ENCODE measurements at places on chromosomes 5 and 9.

DNA sequence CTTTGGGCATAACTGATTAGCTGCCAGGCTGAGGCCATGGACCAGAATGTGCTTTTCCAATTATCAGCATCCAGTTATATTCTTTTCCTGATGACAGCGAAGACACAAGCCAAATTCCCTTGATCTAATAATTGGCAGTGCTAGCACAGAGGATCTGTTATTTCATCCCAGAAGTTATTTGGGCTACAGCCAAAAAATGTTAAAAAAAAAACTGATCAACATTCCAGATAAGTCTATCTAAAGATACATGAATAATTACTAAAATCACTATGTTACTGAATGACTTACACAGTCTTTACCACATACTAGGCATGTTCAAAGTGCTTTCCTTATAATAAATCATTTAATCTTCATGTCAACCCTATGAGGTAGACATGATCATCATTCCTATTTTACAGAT is 13.5 kb upstream of the PDZD2 start:
- DNase-seq: no peak
- no peaks in the 10 kb centered on the region for H3K36me3 ChIP-seq
- H3K27ac ChIP-seq: no peak overlapping the region
- H3K27me3 ChIP-seq: no peaks in the 10 kb centered on the region

DNA sequence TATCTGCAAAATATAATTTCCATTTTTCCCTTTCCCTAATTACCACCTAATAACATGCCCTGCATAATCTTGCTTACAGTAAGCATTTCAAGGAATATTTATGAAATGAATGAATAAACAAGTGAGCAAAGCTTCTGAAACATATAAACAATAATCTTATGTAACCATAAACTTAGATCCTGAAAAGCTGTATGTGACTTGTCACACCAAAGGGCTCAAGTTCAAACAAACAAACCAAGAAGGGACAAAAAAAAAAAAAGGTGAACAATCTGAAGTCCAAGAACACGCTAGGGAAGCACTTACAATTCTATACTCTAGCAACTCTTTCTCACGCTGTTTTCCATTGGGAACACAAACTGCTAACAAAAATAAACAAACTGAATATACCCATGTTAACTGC is 36.3 kb downstream of the PLPP1 start:
- H3K27me3 ChIP-seq: no peaks in the 10 kb centered on the region
- no peak for DNase-seq
- H3K36me3 ChIP-seq: no peaks in the 10 kb centered on the region
- H3K4me3 ChIP-seq: no peak overlapping the region
- H3K4me1 ChIP-seq: no peaks in the 10 kb centered on the region

DNA sequence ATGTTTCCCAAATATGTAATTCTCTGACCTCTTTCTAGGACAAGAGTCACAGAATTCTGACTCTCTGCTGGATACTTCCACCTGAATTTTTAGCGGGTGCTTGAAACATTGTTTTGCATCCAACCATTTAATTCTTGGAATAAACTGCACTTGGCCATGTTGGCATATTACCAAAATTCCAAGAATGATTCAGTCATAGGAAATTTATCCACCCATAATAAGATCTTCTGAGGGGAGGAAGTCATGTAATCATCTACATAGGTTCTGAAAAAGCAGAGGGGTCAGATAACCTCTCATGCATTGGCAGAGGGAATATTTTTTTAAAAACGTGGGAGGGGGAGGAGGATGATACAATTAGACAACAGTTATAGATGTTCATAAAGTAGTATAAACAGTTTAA is 156.9 kb downstream of the PAM start:
- H3K36me3 ChIP-seq: no peaks in the 10 kb centered on the region
- DNase-seq: no peak
- H3K27ac ChIP-seq: no peak overlapping the region

DNA sequence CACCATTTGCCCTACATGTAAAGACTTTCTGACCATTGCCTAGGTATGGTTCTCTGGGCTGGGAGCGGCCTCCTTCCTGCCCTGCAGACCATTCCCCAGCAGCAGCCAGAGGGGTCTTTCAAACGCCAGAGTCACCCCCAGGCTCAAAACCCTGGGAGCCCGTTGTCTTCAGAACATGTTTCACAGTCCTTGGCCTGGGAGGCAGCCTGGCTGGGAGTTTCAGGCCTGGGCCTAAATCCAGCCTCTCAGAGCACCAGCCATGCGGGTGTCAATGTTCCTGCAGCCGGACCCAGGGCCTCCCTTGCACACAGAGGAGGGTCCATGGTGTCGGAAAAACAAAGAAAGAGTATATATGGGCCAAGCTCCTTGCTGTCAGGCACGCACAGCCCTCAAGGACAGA is 145.2 kb upstream of the FOXD4L5 start:
- no peaks in the 10 kb centered on the region for H3K4me1 ChIP-seq
- H3K4me3 ChIP-seq: no peak overlapping the region
- no peaks in the 10 kb centered on the region for H3K27me3 ChIP-seq
- H3K27ac ChIP-seq: no peak overlapping the region

GRCh38 chr5:79689541-79690466 is at the start of gene CMYA5:
CMYA5 (plus strand) TSS chr5:79689836; CDS start chr5:79689908, 72 bp downstream.
- H3K4me1 ChIP-seq: no peaks in the 10 kb centered on the region
- H3K27ac ChIP-seq: no peak within 1 kb of the TSS
- H3K4me3 ChIP-seq: no peak within 1 kb of the TSS
- H3K36me3 ChIP-seq: peaks cover 10% of the 10 kb centered on the region
- H3K27me3 ChIP-seq: no peaks in the 10 kb centered on the region

DNA sequence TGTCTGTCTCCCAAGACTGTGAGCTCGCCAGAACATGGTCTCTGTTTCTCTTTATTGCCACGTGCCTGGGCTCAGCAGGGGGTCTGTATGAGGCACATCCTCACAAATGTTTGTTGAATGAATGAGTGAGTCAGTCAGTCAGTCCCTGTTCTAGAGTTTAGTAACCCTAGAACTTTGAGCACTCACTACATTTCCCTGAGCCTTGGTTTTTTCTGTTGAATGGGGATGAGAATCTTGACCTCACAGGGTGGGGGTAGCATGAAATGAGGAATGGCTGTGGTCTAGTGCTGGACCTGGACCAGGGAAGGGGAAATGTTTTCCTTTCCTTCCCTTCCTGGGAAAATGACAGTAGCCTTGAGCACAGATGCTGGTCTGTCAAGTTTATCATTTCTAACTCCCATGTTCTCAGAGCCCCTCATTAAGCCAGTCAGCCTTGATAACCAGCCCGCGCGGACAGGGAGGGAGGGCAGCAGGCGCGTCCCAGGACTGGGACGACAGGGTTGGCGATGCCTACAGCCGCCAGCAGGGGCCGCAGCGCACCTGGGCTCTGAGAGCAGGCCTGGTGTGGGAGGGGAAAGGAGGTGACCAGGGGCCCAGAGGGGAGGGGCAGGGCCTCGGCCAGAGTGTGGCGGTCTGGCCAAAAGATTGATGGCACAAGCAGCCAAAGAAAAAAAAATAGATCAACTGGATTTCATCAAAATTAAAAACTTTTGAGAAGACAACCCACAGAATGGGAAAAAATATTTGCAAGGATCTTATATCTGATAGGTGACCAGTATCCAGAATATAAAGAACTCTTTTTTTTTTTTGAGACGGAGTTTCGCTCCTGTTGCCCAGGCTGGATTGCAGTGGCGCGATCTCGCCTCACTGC is 24.1 kb upstream of the WNK2 start:
- H3K36me3 ChIP-seq: no peaks in the 10 kb centered on the region
- no peaks in the 10 kb centered on the region for H3K27me3 ChIP-seq
- peaks cover 6% of the 10 kb centered on the region for H3K4me1 ChIP-seq
- no peak overlapping the region for H3K4me3 ChIP-seq
- no peak overlapping the region for H3K27ac ChIP-seq

DNA sequence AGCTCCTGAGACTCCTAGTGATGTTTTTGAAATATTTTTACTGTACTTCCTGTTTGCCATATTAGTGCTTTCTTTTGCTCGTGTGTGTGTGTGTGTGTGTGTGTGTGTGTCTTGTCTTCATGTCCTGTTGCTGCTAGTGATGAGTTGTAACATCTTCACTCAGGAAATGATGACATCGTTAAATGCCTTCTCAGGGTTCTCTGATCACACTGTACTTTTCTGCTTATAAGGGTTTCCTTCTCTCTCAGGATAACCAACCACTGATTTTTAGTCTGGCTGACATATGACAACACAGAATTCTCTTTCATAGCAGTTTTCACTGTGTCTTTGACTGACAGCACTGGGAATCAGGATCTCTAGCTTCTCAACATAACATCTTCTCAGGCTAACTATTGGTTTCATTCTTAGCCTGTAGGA is 16.1 kb downstream of the SV2C start:
- no peaks in the 10 kb centered on the region for H3K27me3 ChIP-seq
- no peak overlapping the region for H3K4me3 ChIP-seq
- no peaks in the 10 kb centered on the region for H3K36me3 ChIP-seq
- H3K27ac ChIP-seq: no peak overlapping the region

DNA sequence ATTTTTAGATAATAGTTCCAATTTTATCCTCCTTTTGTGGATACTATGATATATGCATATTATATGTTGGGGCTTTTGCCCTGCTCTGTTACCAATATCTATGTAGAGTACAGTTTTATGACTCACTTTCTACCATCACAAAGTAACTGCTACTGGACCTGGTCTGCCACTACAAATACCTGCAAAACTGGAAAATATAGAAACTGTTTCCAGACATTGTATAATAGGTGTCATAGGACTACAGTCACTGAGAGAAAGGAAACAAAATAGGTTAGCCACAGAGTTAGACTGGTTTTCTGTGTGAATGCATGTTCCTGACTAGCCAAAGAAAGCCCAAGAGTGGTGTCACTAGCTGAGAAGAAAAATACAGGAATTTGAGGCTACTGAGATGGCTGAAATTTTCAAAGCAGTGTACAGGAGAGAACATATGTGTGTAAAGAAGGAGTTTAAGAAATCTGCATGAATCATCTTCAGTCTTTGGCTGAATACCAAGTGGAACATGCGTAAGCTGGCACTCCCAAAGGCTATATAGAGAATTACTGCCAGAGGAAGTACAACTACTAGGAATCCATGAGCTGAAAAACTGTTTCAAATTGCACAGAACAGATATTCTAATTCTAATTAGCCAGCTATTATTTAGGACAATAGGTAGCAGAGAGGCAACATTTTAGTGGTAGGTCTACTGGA is 29.0 kb upstream of the FAM174A start:
- no peak for DNase-seq
- no peaks in the 10 kb centered on the region for H3K36me3 ChIP-seq
- no peaks in the 10 kb centered on the region for H3K4me1 ChIP-seq

DNA sequence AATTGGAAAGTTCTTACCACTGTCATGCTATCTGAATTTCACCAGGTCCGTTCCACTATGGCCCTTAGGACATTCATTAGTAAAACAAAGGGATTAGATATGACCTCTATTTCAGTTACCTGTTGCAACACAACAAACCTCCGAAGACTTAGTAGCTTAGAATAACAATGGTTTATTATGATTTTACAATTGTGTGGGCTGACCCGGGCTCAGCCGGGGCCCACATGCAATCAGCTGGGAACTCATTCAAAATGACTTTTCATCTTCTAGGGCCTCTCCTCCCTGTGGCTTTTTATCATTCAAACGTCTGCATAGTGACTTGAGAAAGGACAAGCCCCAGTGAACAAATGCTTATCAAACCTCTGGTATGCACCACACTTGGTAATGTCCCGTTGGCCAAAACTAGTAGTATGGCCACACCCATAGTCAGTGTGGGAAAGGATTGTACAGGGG is 2.3 kb upstream of the FBXW11 start:
- no peak for DNase-seq
- peaks cover 32% of the 10 kb centered on the region for H3K4me1 ChIP-seq
- H3K36me3 ChIP-seq: no peaks in the 10 kb centered on the region
- no peak overlapping the region for H3K27ac ChIP-seq
- H3K27me3 ChIP-seq: no peaks in the 10 kb centered on the region
- no peak overlapping the region for H3K4me3 ChIP-seq

- H3K27me3 ChIP-seq: no peaks in the 10 kb centered on the region
- no peak overlapping the region for H3K4me3 ChIP-seq
- H3K36me3 ChIP-seq: no peaks in the 10 kb centered on the region
- H3K4me1 ChIP-seq: peaks cover 9% of the 10 kb centered on the region
- H3K27ac ChIP-seq: no peak overlapping the region
Measured at GRCh38 chr5:54905942-54906537, 79.4 kb downstream of the ESM1 start.

DNA sequence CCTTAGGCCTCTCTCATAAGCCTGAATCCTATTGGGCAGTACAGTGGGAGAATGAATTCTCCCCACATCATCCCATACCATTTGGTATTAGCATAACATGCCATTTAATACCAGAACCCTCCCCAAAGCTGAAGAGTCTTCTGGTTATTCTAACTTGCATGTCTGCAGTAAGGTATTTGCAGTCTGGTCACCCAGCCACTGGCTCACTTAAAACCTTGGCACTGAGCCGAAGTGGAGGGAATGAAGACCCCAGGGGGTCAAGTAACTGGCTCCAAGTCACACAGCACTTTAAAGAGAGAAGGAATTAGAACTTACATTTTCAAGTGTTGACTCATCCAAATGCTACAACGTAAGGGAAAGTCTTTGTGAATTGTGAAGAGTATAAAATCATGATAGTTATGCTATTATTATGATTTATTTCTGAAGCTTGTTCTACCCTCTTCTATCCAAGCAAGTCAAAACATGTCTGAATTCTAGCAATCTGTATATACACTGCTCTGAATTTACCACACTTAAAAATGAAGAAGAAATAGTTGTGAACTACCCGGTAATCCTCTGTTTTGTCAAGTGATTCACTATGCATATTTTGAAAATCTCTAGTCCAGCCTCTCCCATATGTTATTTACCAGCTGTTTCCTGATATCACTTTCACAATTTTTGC is 28.5 kb downstream of the GLRA1 start:
- no peak overlapping the region for H3K4me3 ChIP-seq
- DNase-seq: no peak
- no peaks in the 10 kb centered on the region for H3K36me3 ChIP-seq
- H3K27me3 ChIP-seq: no peaks in the 10 kb centered on the region
- no peak overlapping the region for H3K27ac ChIP-seq

- no peak overlapping the region for H3K4me3 ChIP-seq
- DNase-seq: no peak
- no peaks in the 10 kb centered on the region for H3K27me3 ChIP-seq
- H3K36me3 ChIP-seq: no peaks in the 10 kb centered on the region
- no peak overlapping the region for H3K27ac ChIP-seq
Measured at GRCh38 chr9:32709871-32710270, 73.5 kb upstream of the TMEM215 start.

- DNase-seq: no peak
- H3K27me3 ChIP-seq: no peaks in the 10 kb centered on the region
- no peaks in the 10 kb centered on the region for H3K4me1 ChIP-seq
- H3K36me3 ChIP-seq: no peaks in the 10 kb centered on the region
Measured at GRCh38 chr5:172531704-172532026, 77.3 kb upstream of the SH3PXD2B start.

- no peaks in the 10 kb centered on the region for H3K4me1 ChIP-seq
- H3K27me3 ChIP-seq: no peaks in the 10 kb centered on the region
- no peak for DNase-seq
- no peak overlapping the region for H3K4me3 ChIP-seq
Measured at GRCh38 chr5:34663771-34664496, 7.8 kb downstream of the RAI14 start.

DNA sequence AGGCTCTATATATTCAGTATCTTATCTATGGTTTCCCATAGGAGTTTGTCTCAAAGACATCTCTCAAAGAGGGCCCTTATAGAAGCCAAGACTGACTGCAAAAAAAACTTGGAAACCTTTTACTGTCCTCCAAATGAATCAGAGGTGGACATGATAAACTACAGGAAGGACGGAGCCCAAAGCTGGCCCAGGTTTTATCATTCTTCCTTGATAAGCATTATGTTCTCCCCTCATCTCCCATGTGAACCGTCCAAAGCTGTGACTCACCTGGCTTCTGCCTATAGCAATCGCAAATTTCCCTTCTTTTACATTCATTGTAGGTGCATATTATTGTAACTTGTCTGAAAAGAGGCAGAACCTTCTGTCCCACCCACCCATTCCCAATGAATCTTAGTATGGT is 35.0 kb upstream of the NIM1K start:
- peaks cover 8% of the 10 kb centered on the region for H3K36me3 ChIP-seq
- DNase-seq: no peak
- H3K27me3 ChIP-seq: no peaks in the 10 kb centered on the region

GRCh38 chr5:1405121-1405520 is 40.1 kb downstream of the SLC6A3 start:
- no peak overlapping the region for H3K4me3 ChIP-seq
- no peaks in the 10 kb centered on the region for H3K36me3 ChIP-seq

Measured in CD8-positive, alpha-beta memory T cell (primary cell).